ENCODE measurements at places on chromosomes 4 and X.

DNA sequence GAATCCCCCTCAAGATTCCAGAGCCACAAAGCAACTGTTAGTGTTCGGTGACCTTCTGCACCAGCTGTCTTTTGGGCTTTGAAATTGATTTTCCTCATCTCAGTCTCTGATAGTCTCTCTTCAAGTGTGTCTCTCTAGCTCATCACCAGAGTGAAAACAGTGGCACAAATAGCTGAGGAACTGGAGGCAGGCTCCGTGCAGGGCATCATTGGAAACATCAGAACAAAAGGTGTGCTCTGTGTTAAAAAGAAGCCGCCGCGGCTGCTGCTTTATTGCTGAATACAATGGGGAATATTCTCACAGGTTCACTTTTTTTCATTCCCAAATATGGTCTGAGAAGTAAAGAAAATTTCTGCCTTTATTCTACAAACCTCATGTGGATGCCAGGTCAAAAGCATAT is 297.5 kb downstream of the DCTD start:
- no peak for DNase-seq

DNA sequence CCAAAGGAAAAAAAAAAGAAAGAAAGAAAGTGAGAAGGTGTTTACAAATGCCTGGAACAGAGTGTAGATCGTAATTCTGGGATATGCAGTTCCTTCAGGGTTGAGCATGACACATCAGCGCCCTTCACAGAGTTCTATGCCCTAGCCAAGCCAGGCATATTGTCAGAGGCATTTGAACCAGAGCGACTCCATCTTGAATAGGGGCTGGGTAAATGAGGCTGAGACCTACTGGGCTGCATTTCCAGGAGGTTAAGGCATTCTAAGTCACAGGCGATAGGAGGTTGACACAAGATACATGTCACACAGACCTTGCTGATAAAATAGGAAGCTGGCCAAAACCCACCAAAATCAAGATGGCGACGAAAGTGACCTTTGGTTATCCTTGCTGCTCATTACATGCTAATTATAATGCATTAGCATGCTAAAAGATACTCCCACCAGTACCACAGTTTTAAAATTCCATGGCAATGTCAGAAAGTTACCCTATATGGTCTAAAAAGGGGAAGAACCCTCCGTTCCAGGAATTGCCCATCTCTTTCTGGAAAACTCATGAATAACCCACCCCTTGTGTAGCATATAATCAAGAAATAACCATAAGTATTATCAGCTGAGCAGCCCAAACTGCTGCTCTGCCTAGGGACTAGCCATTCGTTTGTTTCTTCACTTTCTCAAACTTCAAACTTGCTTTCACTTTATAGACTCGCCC is 23.5 kb upstream of the LRBA start:
- no peak for DNase-seq

- no peak for DNase-seq
Observed at GRCh38 chr4:6526156-6526555, 48.8 kb upstream of the MAN2B2 start.

GRCh38 chr4:48704091-48704802 is 75.8 kb downstream of the FRYL start:
- no peak for DNase-seq

- DNase-seq, result no peak
Observed at GRCh38 chr4:161894493-161895167, 269.2 kb downstream of the FSTL5 start.

GRCh38 chrX:38220024-38220414 is 652 bp downstream of the SRPX start:
- DNase-seq, result peak; percentile 27

DNA sequence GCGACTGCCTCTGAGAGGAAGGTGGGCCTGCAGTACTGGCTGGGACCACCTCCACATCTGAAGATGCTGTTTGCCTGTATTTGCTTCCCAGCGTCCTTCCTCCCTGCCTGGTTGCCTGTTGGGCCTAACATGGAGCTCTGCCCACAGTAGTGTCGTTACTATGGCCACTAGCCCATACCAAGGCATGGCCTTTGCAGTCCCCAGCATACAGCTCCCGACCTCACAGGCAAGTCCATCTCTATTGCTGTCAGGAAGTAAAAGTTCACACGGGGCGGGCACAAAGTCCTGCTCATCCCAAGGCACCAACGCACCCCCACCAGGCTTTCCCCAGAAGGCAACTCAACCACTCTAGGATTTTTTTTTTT is 71.6 kb downstream of the MAML3 start:
- no peak for DNase-seq

DNA sequence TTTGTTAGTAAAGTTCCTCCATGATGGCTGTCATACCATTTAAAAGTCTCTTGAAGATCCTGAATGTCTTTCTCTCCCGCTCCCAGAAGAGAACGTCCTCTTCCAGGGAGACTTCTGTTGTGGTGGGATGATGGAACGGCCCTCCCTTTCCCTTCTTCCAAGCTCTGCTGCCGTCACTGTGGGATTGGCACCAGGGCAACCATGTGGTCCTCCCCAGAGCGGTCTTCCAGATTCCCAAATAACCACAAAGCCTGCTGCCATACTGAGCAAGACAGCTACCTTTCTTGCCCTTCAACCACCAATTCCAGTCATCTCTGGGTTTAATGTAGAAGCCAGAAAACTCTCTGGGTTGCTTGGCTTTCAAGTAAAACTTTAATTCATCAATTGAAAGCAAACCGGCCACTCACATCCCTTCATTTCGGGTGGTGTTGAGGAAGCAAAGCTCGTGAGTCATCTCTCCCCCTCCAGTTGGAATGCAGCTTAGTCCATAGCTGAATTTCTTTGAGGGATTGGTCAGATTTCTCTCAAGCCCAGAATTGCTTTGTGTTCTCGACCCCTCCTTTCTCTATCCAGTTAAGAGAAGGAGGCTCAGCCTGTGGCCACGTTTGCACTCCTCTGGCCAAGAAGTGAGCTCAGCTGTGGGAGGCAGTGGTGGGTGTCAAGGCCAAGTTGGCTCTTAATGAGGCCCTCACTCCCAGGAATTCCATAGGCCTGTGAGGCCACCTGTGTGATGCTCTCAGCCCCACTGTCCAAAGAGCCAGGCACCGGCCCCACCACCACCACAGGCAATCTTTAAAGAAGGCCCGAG is 36.9 kb downstream of the FHDC1 start:
- DNase-seq, result no peak

DNA sequence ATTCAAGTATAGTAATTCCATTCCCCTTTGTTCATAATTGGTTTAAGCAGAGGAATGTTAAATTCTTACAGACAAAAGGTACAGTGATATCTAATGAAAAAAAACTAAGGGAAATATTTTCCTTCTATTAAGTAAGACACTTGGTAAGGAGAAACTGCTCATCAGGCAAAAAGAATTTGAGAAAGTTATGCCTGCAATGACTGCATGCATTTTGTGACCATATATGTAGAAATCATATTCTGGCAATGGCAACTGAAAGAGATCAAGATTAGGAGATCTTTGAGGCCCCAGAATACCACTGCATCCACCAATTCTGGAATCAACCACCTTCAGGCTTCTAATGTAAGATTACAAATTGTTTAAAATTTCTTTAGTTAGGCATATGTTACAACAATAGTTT is 364.8 kb downstream of the PCDH10 start:
- DNase-seq, result no peak

- DNase-seq, result no peak
Observed at GRCh38 chrX:142978130-142978684, 47.5 kb upstream of the SPANXN4 start.

Data from small intestine (tissue), 16 donors.